Neural progenitor cell (in vitro differentiated cells): ENCODE measurements at places on chromosomes 2 and 18.
A peak's percentile ranks its signal among the peaks of the same experiment; 100 is the strongest.

DNA sequence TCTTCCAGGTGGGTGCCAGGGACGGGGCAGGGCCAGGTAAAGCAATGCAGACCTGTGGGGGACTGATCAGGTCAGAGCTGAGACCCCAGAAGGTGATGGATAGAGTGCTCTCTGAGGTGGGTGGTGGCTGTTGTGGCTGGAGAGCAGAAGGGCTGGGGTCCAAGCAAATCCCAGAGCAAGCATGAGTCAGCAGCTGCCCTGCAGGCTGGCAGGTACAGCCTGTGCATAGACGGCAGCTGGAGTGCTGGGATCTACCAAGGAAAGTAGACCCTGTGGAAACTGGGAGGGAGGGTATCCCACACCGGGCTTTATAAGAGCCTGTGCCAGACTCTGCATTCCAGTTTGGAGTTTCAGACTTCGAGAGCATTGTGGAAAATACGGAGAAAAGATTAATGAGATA is 663 bp downstream of the TRIM54 start:
- no peak for DNase-seq

DNA sequence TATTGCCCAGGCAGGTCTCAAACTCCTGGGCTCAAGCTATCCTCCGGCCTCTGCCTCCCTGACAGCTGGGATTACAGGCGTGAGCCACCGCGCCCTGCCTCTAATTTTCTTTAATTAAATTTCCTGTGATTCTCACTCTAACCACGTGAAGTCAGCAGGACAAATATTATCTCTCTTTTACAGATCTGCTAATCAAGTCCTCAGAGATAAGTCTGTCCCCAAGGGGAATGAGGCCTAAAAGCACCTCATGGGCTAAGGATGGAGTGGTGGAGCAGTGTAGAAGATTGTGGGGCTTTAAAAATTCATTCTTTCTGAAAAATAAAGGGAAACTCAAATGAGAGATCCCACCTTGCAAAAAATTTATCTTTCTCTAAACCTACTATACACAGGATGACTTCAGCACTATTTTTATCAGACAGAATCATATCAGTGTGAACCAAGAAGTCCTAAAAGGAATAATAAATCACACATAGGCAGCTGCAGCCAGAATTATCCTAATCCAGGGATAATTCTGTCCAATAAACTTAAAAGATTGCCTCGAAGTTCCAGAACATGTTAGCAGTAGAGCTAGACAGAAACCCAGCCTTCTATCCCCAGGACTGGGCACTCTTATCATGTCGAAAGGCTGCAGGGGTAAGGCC is 38.3 kb upstream of the BMPR2 start:
- no peak for DNase-seq

DNA sequence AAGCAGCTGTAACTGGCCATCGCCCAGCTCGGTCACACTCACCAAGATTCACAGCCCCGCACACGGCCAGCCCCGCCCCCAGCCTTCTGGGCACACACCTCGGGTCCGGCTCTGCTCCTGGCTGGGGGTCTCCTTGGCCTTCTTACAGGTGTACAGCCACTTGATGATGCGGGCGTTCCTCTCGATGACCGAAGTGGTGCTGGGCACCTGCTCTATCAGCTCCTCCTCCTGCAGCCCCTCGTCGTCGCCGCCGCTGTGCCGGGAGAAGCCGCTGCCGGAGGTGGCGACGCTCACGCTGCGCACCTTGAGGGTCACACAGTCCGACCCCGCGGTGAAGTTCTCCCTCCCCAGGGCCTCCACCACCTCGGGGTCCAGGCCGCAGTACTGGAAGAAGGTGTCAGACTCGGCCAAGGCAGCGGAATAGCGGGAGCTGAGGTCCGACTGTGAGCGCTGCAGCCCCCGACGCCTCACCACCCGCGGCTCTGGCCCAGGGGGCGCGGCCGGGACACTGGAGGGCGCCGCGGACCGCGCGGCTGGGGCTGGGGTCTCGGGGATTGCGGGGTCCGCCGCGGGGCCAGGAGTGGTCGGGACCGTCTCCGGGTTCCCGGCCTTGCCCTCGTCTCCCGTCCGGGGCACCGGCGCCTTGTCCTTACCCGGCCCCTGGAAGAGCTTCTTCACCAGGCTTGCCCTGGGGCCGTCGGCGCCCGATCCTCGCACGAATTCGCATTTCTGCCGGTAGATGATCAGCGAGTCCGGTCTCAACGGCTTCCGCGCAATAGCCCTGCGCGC is 769 bp downstream of the FAM110C start:
- DNase-seq, result peak; percentile 25

DNA sequence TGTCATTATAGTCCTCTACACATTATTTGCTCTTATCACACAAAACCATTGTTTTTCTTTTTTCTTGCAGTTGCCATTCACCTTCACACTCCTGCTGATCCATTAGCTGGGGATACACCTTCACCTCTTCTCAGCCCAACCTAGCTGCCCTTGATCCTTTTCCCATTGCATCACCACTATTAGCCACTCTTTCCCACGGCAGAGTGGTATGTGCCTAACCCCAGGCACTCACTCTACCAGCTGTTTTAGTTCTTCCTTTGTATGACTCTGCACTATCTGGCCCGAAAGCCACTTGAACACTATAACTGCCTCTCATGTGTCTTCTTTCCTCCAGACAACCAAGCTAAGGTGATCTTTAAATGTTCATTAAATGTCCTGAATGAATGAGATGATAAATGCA is 145.4 kb upstream of the PIK3C3 start:
- no peak for DNase-seq

DNA sequence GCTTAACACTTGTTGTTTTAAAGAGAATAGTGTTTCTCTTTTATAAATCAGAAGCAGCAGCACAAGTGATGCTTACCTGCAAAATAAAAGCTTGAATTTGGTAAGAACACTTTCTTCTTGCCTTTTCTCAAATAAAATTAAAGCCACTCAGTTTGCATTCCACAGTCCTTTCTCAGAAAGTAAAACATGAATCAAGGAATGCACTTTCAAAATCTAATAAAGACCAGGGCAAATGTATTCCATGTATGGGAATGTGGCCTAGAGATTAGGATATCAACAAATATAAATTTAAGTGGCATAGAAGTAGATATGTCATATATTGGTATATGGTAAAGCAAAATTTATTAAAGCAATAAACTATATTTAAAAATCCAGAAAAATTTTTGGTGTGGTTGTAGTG is 352.8 kb downstream of the THSD7B start:
- no peak for DNase-seq

DNA sequence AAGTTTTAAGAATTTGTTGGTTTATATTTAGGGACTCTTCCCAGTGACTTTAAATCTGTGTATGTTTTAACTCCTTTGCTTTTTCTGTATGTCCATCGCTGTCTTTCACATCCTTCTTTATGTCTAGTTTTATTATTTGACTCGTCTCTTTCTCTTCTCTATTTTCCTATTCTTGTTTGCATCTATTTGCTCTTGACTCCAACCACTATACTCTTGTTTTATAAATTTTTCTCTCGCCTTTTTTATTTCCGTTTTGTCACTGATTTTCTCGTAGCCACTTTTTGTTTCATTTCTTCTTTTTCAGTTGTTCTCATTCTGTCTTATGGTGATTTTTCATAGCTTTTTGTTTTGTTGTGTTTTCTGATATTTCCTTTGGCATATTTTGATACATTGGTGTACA is 170.5 kb upstream of the NETO1 start:
- no peak for DNase-seq

- DNase-seq, result no peak
Observed at GRCh38 chr2:75241696-75242095, 42.4 kb upstream of the TACR1 start.

DNA sequence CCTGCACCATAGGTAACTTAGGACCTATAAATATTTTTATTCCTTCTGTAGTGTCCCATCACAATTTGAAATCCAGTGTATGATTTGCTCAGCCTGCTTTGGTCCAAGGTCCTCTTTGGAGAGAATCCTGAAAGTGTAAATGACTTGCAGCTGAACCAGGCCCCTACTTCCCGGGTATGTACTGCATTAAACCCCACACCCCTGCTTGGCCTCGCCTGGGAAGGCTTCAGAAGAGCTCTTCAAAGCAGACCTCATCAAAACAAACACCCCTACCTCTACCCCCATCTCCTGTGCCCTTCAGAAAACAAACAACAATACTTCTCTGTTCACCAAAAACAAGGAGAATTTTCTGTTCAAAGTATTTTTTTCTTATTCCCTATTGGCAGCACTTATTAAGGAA is 9.5 kb upstream of the SPTBN1 start:
- DNase-seq, result no peak

- DNase-seq, result no peak
Observed at GRCh38 chr18:2918761-2919550, 72.2 kb downstream of the EMILIN2 start.

DNA sequence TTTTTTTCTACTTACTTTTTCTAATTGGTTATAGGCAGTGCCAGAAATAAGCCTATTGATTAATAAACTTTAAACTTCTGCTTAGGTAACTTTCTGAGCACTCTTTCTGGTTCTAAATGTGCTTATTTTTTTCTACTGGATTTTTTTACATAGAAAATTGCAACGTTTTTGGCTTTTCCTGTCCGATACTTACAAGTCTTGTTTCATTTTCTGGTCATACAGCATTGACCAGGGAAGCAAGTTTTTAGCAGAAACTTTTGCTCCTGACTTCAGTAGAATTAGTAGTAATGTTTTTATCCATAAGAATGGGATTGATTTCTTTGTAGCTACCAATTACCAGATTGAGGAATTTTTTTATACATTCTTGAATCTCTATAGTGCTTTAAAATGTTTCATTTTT is 36.9 kb downstream of the NCKAP5 start:
- no peak for DNase-seq

GRCh38 chr2:214180071-214180470 is 230.8 kb upstream of the VWC2L start:
- DNase-seq, result no peak

GRCh38 chr2:195805283-195805976 is 148.4 kb downstream of the SLC39A10 start:
- no peak for DNase-seq

DNA sequence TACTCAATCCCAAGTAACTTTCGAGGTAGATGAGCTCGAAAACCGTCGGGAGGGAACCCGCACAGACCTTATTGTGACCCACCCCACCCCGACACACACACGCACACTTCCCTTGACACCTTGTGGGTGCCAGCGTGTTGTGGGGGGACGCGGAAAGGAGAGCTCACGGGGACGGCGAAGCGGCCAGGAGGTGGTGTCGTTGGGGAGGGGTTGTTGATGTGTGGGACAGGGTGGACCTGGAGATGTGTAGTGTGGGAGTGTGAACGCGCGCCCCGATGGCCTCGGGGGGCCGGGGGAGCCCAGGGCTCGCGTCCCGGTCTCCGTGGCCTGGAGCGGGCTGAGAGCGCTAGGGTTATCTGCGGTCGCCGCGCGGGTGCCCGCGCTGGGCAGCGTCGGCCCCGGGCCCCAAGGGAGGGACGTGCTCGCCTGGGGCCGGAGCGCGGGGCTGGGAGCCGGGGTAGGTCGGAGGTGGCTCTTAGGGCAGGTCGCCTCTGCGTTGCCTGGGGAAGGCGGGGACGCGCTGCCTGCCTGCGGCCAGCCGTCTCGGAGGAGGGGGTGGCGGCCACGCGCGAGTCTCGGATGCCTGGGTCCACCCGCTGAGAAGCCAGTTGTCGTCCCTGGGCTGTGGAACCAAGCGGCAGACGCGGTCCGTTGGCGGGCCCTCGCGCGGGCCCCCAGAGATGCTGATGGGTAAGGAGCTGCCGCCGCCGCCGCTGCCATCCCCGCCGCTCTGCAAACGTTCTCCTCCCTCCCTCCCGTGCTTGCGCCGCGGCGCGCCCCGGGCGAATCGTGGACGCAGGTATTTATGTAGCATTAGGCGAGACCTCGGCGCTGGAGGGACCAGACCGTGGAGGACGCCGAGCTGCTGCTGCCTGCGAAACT is 1.6 kb downstream of the KLHL29 start:
- peak; percentile 67 for DNase-seq

DNA sequence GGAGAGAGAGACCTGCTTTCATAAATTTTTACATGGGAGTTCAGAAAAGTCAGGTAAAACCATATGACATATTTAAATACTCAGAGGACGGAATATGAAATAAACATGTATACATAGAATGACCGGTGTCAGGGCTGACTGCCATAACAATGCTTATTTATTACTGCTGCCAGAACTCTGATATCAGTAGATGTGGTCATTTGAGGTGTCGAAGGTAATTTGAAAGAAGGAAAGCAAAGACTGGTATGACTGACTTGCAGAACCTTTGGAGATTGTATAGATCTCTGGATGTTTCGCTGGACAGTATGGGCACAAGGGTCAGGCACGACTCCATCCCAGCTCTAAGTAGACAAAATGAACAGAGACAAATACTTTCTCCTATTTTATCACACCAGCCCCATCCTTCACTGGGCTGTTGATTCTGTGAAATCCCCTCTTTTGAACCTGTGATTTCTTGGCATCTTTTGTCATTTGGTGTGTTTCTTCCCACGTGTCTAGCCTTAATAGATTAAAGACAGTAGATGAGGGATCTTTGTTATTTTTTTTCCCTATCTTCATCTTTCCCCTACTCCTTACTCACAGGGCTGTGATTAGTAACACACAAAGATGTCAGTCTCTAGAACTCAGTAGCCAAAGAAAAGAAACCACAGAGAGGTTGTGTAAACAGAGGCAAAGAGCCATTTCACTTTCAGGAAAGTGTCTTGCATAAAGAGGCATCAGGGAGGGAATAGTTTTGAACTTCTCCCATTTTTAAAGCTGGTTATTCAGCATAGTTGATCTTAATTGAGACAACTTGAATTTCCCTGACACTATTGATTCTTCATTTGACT is 61.6 kb downstream of the ICOS start:
- DNase-seq, result no peak

DNA sequence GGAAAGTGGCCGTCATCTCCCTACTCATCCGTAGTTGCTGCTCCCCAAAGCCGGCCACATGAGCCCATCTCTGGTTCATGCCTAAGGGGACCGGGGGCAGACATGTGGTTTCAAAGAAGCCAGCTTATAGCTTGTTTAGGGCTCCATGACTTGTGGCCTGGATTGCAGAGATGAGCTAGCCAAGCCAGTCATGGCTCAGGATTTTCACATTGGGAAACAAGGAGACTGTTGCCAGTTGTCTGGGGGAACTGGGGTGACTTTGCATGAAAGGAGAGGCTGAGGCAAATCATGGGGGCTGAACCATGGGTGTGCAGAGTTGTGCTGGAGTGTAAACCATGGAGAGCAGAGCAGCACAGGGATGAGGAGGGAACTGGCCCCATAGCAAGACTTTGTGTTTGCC is 183.0 kb upstream of the APCDD1 start:
- DNase-seq, result no peak

DNA sequence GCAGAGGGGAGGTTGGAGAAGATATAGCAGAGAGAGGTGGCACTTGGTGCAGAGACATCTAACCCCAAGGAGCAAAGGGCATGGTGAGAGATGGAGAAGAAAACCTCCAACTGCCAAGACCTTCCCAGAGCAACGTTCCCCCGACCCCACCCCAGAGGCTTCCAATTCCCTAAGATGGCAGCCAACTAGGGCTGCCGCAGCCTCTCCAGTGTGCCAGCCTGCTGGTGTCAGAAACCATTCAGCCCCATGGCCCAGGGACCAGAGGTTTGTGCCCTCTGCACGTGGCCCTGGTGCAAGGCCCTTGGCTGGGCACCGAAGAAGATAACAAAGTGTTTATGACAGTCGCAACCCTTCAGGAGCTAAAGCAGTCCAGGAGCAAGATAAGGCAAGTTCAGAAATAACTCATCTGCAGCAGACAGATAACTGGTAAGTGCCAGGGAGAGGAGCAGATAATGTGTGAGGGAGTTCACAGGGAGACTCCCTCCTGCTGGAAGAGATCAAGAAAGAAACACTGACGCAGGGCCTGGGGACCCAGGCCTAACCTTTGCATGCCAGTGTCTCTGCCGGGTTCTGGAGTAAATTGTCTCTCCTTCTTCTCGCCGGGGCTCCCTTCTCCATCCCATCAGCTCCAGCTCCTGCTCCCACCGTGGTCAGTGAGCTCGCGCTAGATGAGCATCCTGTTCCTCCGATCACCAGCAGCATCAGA is 66.1 kb upstream of the ID2 start:
- DNase-seq, result no peak

- no peak for DNase-seq
Observed at GRCh38 chr18:47680488-47680887, 250.0 kb downstream of the SMAD2 start.
